ENCODE measurements at places on chromosomes 1 and 21.
A peak's percentile ranks its signal among the peaks of the same experiment; 100 is the strongest.

DNA sequence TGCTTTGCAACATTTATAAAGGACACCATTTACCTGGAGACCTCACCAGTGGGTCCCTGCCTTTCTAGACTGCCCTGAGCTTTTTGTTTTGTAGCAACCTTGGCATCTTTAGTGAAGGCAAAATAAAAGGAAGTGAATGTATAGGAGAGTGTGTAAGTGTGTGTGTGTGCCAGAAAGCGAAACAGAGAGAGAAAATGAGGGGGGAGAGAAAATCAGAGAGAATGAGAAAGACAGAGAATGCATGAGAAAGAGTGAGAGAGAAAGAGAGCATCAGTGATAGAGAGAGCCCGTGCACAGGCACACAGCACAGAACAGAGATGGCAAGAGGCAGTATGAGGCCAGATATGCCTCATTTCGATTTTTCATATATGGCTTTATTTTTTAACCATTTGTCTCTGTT lies 57.5 kb downstream of the HSD3B1 start:
- no peak for DNase-seq

DNA sequence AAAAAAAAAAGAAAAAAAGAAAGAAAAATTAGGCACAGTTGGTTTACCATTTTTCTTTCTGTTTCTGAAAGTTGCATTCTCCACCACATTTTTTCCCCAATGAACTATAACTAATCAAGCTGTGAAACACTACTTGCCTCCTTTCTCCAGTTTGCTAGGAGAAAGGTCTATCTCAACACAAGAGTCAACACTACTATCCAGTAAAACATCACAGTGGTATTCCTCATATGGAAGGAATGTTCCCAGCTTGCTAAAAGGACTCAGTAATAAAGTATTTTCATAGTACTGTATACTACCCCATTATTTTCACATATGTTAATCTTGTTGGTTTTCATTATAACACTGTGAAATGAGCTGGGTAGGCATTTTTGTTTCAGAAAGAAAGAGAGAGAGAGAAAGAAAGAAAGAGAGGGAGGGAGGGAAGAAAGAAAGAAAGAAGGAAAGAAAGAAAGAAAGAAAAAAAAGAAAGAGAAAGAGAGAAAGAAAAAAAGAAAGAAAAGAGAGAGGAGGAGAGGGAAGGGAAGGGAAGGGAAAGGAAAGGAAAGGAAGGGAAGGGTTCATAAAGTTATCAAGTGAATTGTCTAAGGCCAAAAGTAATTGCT lies 7.9 kb downstream of the PTGER3 start:
- no peak for DNase-seq

DNA sequence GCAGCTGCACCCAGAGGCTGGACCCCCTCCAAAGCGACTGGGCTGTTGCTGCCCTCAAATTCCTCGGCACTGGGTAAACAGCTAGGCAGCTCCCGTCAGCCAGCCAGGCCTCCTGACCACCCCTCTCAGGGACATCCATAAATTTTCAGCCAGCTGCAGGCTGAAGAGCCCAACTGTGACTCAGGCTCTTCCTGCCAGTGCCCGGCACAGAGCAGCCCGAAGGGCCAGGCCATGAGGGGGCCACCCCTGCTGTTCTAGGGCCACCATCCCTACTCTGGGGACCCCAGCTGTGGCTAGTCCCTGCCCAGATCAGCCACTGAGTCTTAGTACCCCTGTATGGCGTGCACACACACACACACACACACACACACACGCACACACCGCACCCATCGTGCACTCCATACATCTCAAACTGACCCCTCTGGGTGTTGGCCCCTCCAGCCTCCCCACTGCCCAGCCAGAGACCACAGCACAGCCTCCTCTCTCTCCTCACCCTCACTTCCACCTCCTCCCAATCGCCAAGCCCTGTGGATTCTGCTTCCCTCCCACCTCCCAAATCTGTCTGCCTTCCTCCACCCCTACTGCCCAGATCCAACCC lies 6.2 kb upstream of the LAPTM5 start:
- DNase-seq: no peak

- no peak for DNase-seq
These were observed 708 bp downstream of the CDA start for GRCh38 chr1:20589331-20590278.

DNA sequence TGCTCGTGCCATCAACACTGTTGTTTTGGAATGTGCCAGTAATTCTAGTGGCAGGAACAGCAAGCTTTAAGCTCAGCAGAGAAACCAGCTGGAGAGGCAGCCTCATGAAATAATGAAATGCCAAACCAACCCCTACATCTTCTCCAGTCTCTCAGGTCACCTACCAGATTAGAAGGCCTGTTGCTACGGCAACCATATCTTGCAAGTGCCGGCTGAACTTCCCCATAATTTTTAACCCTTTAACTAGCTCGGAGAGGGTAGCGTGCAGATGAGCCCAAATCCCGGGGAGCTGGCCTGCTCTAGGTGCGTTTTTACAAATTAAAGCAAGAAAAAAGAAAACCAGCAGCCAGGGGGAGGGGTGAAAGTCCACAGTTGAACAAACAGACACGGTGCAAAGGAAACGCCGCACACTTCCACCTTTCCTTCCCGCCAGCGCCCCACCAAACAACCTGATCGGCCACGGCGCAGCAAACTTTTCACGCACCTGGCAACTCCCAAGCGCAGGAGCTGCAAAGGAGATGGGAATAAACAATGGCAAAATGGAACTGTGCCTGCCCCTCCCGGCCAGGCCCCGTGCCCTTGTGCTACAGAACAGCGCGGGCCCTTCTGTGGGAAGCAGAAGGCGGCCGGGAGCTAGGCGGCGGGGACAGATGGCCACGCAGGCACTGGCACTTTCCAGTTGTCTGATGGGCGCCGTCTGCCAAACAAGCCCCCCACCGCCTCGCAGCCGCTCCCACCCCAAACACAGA lies 50.1 kb downstream of the SSBP3 start:
- no peak for DNase-seq

GRCh38 chr1:1778663-1779319 lies 521 bp upstream of the NADK start:
- peak; percentile 59 for DNase-seq

GRCh38 chr1:230515451-230516145 lies 89.5 kb upstream of the PGBD5 start:
- no peak for DNase-seq

DNA sequence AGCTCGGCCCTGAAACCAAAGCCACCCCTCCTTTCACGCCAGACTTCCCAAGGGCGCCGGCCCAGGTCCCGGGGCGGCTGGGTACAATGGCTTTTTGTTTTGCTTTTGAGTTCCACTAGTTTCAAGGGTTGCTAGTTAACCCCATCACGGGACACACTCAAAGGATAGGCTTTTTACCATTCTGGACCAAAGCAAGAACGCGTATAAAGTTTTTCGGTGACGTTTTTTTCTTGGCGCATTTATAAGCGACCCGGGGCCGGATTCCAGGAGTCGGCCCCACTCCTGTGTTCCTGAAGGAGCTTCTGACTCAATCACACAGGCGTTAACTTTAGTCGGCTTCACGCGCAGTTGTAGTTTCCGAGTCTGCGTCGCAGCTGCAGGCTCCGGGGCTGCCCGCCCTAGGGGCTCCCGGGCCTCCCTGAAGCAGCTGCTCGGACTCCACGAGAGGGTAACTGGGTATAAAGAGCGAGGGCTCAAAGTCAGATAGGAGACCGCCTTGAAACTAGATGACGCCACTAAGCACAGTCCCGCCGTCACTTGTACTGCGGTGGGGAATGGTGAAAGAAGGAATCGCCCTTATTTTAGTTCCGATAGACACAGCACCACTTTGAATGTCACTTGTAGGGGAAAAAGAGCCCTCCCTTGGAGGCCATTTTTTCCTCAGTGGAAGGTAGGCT lies 707 bp upstream of the KLHL21 start:
- no peak for DNase-seq

DNA sequence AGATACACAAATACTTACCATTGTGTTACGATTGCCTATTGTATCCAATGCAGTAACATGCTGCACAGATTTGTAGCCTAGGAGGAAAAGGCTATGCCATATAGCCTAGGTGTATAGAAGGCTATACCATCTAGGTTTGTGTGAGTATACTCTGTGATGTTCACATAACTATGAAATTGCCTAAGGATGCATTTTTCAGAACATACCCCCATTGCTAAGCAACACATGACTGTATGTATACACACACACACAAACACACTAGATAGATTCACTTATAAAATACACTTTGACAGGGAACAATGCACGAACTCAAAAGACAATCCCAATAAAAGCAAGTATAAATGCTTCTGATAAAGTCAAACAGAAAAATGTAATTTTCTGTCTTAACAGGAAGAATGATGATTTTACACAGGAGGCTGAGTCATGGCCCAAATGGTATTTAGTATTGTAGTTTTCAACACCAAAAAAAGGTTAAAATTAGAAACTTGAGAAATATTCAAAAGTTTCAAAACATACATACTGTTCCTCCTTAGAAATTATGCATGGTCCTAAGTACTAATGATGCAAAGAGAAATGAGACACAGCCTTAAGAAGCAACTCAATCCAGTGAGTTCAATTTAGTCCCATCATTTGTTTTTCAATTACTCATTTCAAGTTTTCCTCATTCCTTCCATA lies 12.2 kb downstream of the FH start:
- DNase-seq: no peak

GRCh38 chr1:67404212-67404620 lies 26.0 kb downstream of the SERBP1 start:
- DNase-seq: no peak

- DNase-seq: no peak
These were observed 13.3 kb downstream of the FCRL1 start for GRCh38 chr1:157806431-157807149.

DNA sequence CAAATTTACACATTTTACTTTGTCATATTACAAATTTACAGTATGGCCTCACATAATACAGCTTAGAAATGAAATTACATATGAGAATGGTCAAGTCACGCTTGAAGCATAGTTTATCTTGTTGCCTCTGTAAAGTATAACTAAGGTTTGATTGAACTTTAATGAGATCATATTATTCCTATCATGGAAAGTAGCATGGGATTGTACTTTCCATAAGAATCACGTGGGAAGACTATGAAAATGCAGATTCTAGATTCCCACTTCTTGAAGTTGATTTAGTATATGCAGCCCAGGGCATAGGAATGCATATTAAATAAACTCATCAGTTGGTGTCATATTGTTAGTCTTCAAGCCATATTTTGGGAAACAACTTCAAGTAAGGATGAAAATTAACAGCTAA lies 342.8 kb downstream of the NCAM2 start:
- no peak for DNase-seq

DNA sequence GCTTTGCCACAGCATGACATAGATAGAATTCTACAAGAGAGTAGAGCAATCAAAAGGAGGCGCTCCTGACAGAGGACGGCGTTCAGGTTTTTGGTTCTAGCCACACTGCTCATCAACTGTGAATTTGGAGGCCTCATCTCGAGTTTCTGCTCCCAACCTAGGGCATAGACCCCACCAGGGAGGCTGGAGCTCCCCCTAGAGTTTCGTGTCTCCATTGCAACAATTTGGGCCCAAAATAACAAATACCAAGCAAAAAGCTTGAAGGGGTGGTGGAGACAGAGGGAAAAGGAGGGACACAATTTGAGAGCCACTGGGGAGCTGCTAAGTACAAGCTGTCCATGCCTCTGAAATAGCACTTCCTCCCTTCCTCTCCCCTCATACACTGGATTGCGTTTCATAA lies 297.0 kb downstream of the GPATCH2 start:
- no peak for DNase-seq

- DNase-seq: no peak
These were observed 31.8 kb downstream of the ZNF644 start for GRCh38 chr1:90989990-90990389.

DNA sequence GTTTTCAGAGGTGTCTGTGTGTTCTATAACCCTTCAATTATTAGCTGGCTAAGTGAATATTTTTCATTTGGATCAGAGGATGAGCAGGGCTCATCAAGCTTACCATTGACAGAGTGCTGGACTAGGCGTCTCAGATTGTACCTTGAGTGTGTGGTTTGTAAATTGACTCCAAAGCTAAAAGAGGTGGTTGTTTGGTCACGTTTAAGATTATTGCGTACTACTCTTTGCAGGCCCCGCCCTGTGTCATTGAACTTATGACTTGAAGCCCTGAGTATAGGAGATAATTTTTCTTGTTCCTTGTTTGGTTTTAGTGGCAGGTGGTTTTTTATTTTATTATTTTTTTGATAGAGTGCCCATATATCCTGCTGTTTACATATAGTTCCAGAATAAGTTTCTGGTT lies 17.7 kb downstream of the MRPS6 start:
- no peak for DNase-seq

DNA sequence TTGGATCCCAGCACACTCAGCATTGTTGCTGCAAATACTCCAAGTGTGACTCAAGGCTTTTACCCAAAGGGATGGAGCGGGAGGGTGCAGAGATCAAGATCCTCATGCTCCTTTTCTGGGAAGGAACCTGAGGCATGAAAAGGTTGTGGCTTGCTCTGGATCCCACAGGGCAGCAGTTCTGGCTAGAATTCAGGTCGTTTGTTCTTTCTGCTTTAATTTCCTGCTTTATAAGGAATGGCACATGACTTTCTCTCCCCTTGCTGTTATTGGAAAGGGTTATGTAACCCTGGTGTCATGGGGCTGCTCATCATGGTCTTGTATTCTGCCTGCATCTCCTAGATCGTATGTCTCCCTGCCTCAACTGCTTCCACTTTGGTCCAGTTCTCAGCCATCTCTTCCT lies 101.6 kb downstream of the NOS1AP start:
- no peak for DNase-seq

GRCh38 chr1:81437213-81437612 lies 363.5 kb upstream of the ADGRL2 start:
- DNase-seq: no peak

- no peak for DNase-seq
These were observed 9.5 kb upstream of the C1orf167 start for GRCh38 chr1:11752359-11753088.

GRCh38 chr1:10188133-10188650 lies 22.2 kb upstream of the KIF1B start:
- DNase-seq: no peak

DNA sequence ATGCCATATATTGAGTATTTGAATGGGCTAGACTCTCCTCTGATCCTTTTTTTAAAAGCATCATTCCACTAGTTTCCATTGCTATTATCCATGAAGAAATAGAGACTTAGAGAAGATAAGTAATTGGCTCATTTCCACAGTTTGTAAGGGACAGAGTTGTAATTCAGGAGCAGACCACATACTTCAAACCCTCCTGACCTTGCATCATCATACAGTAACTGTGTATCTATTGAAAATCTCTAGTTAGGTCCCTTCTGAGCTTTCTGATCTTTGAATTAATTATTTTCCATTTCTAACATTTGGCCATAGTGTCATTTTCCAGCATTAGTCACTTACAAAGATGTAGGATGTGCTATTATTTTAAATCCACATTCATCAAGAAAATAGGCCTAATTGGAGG lies 386.5 kb upstream of the ST6GALNAC5 start:
- no peak for DNase-seq

GRCh38 chr1:64936956-64937355 lies 29.4 kb downstream of the JAK1 start:
- no peak for DNase-seq
